Activated gamma-delta T cell (primary cell): ENCODE measurements at places on chromosomes 2 and 18.

DNA sequence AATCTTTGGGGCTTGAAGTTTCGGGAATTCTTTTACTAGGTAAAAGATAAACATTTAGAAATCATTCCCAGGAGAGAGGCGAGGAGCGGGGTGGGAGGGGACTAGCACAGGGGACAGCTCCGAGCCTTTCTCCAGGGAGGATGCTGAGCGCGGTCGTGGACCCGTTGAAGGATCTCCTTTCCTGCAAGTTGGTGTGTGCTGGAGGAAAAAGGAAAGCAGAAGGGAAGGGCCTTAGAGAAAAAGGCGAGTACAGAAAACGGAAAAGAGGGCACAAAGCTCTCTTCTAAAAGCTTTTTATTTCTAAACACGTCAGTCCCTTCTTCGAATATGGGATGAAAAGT, 640 bp downstream of the SLC39A6 start:
- no peak for DNase-seq

- DNase-seq = no peak
Observed at GRCh38 chr2:134581877-134582546, 136.8 kb downstream of the TMEM163 start.

DNA sequence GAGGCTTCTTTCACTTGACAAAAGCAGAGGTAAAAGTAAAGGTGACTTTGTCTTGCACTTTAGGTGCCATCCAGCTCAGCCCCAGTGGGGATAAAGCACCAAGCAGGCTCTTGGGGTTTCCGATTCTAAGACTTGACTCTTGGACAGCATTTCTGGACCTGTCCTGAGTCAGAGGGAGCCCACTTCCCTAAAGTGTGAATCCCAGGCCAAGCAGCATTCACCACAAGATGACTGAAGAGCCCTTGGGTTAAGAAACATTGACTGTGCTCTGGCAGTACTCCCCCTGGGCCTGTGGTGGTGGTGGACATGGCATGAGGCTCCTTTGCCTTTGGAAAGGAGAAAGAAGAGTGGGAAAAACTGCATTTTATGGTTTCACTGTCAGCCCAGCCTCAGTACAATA, 638.0 kb upstream of the VRK2 start:
- DNase-seq = no peak

DNA sequence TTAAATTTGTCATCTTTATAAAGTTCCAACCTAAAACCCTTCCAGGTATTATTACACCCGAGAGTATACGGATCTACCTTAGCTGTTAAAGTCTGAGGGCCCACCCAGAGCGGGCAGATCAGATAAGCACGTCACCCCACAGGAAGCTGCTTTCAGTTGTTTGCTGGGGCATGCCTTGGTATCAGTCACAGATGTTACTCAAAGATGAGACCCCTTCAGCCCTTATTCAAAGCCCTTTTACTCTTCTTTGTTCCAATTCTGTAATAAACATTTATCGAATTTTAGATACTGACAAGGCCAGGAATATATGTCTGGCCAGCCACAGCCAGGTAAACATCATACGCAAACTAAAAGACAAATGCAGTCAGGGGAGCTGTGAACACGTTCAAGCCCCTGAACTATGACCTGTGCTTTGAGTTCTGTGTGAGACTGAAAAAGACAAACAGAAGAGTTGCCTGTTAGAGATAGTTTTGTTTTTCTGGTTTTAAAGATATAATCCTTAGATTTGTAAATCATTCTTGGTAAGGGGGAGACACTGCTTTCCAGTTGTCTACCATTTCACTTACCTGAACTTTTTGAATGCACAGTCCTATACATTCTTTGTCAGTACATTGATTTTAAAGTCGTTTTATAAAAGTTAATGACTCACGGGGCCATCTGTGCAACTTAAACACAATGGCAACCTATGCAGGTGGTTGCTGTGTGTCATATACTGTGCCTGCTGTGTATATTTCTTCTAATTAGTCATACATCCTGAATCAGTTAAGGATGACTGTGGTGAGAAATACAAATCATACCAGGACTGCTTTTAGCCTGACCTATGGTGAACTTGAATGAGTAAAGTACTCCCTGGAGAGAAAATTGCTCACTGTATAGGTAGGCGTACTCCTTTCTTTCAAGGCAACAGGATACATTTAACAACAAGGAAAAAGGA, 100.5 kb upstream of the ITPRID2 start:
- no peak for DNase-seq

DNA sequence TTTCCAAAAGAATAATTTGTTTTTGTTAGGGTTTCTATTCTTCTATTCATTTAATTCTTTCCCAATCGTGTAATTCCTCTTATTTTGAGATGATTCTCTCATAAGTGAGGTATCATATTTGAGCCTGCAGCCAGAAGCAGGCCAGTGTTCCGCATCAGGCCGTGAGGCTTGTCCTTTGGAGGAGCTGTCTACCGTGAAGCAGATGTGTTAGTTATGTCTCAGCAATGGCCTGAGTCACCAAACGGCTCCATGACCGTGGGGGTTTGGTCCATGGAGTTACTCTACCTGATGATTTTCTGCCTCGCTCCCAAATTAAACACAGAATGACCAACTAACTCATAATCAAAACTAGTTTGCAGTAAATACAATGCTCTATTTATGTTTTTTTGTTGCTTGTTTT, 64.2 kb upstream of the TMEM87B start:
- no peak for DNase-seq

DNA sequence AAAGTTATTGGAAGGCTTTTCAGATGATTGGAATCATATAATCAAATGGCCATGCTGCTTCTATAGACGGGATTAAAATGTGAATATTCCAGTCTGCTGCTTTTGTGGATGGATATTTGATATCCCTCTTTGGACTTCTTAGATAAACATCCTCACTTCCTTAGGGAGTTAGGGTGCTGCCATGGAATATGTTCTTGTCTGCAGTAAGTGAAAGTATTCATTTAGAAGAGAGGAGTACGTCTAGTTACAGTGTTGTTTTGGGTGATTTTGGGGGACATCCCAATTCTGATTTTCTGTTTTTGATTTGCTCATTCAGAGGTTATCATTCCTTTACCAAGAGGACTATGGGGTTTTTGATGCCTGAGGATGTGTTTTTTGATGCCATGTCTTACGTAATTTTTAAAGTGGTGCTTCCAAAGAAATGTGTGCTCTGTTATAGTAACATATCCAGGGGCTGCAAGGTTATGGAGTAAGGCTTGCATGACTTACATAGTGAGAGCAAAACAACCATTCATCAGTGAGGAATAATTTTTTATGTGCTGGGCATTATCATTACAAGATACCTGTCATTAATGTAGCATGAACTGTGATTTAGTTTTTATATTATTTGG, 33.6 kb downstream of the ASXL3 start:
- DNase-seq = no peak

- no peak for DNase-seq
Observed at GRCh38 chr2:165725421-165725820, 68.6 kb downstream of the GALNT3 start.

DNA sequence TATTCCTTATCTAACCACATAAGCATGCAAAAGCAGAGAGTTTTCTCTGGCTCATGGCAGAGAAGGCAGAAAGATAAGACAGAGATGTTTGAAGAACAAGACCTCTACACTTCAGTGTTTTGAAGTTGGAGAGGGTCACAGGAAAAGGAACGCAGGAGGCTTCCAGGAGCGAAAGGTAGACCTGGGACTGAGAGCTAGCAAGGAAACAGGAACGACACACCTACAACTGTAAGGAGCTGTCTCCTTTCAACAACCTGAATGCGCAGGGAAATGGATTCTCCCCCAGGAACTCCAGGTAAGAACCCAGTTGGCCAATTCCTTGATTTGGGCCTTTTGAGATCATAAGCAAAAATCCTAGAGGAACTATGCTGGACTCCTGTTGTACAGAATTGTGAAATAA, 746.6 kb upstream of the DDX18 start:
- no peak for DNase-seq

DNA sequence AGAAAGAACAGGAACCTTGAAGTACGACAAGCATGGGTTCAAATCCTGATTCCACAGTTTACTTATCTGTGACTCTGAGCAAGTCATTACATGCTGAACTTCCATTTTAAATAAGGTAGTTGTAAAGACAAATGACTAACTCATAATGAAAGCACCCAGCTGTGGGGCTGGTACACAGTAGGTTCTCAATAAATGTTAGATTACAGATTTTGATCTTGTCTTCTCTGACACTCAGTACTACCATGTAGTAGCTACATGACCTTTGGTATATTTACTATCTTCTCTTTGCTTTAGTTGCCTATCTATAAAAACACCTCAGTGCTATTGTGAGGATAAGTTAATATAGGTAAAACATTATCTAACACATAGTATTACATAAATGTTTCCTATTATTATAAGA, 3.2 kb downstream of the TRAK2 start:
- DNase-seq = no peak

DNA sequence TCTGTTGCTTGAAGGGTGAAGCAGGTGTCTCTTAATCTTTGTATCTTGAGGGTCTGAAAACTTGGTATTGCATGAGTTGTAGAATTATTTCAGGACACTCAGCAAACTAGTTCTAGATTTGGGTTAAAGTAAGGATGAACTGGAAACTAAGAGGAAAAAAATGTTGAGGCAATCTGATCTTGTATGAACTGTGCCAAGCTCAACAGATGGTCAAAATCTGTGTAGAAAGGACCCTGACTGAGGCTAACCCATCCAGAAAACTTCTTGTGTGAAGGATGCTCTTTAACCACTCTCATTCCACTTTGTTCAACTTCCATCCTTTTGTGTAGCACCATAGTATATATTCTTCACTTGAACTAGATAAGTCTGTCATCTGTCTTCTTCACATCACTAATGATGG, 861.7 kb downstream of the SLC4A3 start:
- DNase-seq = no peak

DNA sequence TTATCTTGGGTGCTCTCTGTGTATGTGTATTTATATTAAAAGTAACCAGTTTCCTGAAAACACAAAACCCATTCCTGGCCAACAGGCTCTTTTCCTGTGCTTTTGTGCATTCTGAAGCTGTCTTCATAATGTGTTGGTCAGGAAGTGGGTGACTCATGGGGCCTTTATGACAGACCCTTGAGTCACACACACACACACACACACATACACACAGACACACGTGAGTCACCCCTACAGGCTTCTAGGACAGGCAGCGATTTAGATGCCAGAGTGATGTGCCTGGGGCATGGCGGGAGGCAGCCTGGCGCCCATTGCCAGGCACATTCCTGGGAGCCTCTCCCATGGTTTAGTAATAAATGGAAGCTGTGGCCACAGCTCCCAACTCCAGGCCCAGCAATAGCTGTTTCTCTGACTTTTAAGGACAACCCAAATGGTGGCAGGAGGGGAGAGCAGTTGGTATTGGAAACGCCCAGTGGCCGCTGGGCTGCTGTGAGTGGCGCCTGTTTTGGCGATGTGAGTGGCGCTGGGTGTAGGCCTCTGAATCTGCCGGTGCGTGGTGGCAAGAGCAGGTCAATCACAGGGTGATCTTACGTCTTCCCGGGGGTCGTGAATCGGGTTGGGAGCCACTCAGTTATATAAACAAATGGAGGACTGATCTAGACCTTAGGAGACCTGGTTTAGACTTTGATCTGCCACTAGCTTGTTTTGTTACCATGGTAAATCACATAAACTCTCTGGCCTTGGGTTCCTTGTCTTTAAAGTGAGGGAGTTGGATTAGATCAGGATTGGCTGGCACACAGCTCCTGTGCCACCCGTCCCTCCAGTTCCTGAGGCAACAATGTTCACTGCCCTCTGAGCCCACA, 150.7 kb upstream of the DLX2 start:
- no peak for DNase-seq

DNA sequence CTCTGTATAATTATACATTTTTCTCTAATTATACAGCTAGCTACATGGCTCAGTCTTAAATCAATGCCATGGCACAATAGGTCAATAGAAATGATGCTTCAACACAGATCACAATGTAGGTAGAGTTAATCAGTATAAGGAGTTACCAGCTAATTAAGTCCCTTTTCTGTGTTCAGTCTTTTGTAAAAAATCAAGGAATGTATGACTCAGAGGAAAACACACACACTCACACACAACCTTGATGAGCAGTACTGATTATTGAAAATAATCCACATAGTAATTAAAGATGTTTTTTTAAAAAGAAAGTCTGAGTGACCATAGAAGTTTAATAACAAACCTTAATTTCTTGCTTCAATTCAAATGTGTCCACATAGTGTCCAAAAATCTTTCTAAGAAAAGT, 691.3 kb downstream of the LRP1B start:
- DNase-seq = no peak

- DNase-seq = no peak
Observed at GRCh38 chr2:226139759-226140158, 659.9 kb downstream of the IRS1 start.

GRCh38 chr2:162244541-162245031, 1.3 kb upstream of the FAP start:
- DNase-seq = no peak

- DNase-seq = no peak
Observed at GRCh38 chr2:230762317-230762896, 49.8 kb downstream of the CAB39 start.

- DNase-seq = no peak
Observed at GRCh38 chr2:217192366-217192765, 332.5 kb upstream of the TNP1 start.

DNA sequence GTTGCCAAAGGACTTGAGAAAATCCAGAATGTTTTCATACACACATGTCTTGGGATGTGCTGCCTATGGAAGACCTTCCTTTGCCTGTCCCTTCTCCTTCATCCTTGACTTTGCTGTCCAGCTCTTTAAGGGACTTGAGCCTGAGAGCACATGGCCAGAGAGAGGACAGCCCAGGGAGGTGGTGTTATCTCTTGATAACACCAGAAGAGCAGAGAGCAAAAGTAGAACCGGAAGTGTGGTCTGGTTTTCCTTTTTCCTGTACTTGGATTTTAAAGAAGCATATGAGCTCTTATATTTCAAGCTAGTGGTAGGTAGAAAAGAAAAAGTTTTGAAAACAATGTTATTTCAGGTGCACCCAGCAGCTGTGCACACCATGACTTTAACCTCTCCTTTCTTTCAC, 94.1 kb upstream of the ZNF532 start:
- DNase-seq = no peak

- DNase-seq = no peak
Observed at GRCh38 chr18:52700116-52700515, 360.1 kb downstream of the DCC start.

DNA sequence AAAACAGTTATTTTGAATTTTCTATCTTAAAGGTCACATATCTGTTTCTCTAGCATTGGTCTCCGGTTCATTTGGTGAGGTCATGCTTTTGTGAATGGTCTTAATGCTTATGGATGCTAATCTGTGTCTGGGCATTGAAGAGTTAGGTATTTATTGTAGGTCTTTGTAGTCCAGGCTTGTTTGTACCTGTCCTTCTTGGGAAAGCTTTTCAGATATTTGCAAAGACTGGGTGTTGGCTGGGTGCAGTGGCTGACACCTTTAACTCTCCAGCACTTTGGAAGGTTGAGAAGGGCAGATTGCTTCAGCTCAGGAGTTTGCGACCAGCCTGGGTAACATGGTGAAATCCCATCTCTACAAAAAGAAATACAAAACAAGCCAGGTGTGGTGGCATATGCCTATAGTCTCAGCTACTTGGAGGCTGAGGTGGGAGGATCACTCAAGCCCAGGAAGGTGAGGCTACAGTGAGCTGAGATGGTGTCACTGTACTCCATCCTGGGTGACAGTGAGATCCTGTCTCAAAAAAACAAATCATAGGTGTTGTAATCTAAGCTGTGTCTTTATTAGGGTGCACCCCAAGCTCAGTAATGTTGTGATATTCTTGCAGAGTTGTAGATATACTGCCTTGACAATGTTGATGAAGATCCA, 82.3 kb downstream of the FAM117B start:
- DNase-seq = no peak
